Stimulated activated CD8-positive, alpha-beta memory T cell treated with anti-CD3 and anti-CD28 coated beads, Interleukin-2, amount 100 ng/mL, for 1 hour (primary cell): ENCODE measurements at places on chromosomes 3 and 15.

DNA sequence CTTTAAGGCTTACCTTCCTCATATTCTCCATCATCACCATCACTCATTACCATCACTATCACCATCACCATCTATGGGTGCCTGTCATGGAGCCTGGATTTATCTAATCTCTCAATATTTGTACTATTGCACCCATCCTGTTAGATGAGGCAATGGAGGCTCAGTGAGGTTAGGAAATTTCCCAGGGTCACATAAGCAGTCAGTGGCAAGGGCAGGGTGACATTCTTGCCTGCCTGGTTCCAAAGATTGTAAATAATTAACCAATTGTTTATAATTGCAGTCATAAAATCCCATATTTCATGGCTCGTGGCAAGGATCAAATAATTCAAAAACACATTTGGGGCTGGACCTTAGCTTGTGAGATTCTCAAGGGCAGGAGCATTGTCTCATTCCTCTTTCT is 55.2 kb downstream of the MGLL start:
- no peak for DNase-seq

DNA sequence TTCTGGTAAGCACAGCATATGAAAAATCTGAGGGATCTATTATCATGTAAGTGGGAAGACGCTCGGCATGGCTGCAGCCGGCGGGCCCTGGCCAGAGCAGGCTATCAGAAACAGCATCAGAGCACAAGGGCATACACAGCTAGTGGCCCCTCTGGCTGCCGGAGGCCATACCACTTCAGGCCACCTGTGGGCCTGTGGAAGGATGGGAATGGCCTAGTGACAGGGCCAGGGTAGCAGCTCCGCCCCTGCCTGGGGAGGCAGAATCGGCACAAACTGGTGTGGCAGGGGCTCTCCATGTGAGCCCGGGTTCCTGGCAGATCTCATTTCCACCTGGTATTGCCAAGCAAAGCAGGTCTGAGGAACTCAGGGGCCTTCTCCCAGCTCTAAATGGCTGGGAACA is 46.4 kb downstream of the SH3BP5 start:
- DNase-seq, result no peak

DNA sequence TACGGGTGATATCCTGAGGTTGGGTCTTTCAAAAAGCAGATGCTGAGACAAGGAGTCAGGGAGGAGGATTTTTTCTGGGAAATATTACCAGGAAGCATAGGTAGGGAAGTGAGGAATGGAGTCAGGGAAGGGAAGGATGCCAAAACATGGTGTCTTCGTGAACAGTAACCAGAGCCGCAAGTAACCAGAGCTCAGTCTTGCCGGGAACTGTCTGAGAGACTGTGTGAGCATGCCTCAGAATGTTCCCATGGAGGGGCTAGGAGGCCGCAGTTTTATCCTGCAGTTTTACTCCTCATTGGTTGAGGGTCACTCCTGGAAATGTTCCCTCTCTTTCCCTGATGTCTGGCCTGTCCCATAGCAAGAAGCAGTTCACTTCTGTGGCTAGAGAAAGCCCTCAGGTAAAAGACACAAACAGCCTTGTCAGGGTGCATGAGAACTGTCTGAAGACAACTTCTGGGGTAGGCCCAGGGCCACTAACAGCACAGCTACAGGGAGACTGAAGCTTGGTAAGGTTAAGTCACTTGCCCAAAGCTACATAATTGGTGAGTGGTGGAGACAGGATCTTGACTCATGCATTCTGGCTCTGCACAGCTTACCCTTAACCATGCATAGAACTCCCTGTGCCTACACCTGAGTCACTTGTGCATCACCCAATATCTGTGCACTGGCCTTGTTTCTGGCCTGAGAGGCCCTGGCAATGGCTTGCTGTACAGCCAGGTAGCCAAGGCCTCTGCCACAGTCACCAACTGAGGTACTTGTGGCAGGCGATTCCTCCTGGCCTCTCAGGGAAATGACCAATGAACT is 76.3 kb upstream of the FRMD4B start:
- DNase-seq, result no peak

DNA sequence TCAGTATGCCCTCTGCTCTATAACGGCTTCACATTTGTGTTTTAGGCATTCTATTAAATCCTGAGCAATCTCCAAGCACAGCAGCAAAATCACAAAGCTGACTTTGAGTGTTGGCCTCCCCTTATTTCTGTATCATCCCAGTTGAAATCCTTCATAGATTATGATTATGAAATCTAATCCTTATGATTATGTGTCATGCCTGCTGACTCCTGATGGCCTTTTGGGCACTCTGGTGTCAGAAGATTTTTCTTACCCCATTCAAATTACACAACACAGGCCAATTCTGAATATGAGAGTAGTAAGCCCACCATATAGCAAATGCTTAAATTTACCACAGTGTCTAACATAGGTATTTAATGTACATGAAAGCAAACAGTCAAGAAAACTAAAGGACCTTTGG is 34.3 kb downstream of the CDV3 start:
- DNase-seq, result no peak

GRCh38 chr3:125349055-125349454 is 26.1 kb downstream of the ZNF148 start:
- DNase-seq, result no peak

DNA sequence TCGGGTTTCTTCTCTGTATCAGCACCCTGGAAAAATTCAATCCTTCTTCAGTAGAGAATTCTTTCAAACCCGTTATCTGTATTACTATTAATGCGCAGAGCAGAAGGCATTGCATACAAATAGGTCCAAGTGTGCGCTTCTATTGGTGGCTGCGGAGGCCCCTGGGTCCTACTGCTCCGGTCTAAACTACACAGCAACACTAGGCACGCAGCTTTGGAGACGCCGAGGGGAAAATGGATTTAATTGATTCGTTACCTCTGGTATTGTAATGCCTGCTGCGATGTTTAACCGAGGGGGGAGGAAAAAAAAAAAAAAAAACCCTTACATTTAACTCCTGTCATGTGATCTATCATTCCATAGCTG is at the start of gene ROBO1:
Gene ROBO1 (minus strand): TSS at position 94 of the 363 bp plus-strand sequence.
- no peak for DNase-seq

DNA sequence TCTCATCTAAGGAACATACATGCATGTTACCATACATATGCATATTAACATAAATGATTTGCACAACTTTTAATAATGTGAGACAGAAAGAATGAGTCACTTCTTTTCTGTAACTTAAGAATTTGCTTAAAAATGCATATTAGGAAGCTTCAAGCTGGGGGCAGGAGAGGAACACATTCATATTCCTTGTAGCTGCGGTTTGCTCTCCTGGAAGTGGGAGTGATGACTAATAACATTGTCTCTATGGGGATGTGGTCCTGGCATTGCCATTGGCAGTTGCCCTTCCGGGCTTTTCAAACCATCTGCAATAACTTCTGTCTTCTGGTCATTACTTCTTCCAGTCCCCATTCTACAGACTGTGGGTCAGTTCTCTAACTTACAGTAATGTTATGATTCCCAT is 15.6 kb downstream of the CHST2 start:
- no peak for DNase-seq

- no peak for DNase-seq
Observed at GRCh38 chr15:41568350-41569017, 9.5 kb downstream of the TYRO3 start.

DNA sequence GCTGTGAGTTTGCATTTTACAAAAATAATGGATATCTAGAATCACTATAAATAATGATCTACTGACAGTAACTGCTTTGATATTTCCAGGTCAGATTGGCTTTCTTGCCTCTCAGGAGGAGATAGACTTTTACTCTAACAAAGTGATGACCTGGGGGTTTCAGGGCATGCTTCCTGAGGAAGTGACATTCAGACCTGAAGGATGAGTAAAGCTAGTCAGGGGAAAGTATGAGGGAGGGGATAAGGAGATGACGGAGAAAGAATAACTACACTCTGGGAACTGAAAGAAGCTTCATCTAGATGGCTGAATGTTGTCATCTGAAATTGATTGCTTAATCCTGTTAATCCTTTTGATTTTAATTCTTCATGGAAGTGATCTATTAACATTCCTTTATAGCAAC is 32.2 kb downstream of the ARMC8 start:
- DNase-seq, result no peak

GRCh38 chr15:71434774-71435173 is 319.5 kb downstream of the THSD4 start:
- DNase-seq, result no peak

DNA sequence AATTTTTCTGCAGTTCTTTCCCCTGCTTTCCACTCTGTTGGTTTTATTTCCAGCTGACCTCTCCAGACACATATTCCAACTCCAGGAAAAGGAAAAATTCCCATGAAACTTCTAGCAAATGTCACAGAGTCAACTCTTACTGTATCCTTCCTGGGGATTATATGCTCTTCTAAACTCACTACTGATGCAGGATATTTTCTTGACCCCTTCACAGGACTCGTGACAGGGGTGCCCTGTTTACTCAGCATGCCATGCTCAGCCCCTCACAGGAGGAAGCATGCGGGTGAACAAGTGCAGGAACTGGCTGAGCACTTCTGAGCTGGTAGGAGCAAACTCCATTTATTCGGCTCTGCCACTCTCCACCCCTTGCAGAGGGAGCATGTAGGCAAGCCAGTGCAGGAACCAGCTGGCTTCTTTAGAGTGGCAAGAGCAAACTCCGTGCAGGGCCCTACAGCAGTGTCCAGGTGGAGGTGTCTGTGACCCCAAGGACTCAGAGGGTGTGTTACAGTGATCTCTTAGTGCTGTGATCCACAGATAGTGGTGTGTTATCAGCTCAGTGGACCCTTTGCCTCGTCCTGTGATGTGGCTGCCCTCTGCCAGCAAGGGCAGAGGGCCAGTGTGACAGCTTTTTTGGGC is 413.6 kb upstream of the GRM7 start:
- no peak for DNase-seq

GRCh38 chr3:3107858-3108257 is 2.3 kb downstream of the IL5RA start:
- DNase-seq, result no peak

DNA sequence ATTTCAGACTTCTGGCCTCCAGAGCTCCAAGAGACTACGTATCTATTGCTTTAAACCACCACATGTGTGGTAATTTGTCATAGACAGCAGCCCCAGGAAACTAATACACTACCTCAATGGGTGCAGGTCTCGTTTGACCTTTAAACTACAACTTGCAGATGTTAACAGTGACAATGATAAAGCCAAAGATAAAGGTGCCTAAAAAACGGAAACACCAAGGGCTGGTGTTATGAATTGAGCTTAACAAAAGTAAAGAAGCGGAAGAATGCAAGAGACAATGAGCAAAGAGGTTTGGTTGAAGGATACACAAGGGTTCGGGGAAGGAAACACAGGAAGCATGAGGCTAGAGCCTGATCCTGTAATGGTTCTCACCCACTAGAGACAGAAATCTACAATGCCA is 50.8 kb downstream of the RFTN1 start:
- no peak for DNase-seq

DNA sequence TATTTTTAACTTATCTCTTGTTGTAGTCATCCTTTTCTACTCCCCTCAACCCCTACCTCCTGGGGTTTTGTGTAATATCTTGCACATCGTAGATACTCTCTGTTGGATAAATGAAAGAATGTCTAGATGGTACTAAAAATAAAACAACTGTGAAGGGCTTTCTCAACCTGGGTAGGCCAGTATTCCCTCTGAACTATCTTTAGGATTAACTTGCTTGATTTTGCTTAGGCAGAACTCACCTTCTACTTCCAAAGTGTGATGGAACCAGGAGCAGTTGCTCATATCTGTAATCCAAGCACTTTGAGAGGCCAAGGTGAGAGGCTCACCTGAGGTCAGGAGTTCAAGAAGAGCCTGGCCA is 32.8 kb upstream of the TIPARP start:
- no peak for DNase-seq

DNA sequence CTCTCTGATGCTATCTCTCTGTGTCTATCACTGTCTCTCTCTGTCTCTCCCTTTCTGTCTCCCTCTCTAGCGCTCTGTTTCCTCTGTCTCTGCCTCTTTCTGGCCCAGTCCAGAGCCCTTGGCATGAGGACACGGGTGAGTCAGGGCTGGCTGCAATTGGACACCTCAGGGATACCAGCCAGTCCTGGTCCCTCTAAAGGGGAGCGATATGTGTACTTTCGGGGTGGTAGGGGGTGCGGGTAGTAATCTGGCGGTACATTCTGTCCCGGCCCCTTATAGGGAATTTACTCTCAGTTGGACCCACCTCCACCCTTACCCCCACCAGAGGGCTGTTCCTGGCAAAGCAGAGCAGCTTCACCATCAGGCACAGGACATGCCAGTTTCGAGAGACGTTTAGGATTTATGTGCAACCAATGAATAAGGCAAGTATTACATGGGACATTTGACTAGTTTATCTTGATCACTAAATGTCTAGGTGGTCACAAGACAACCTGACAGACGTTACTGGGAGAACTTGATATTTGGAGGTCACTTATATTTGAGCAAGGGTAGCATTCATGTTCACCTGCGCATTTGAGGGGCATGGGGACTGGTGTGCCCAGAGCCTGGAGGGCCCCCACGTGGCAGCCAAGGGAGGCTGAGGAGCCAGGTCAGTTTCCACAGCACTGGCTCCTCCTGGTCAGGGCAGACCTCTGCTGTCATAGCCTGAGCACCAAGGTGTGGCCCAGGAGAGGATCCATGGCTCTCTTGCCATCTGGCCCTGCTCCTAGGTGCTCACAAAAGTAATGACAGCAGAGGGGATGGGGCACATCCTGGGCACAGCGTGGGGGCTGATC is 256.1 kb downstream of the PLCL2 start:
- no peak for DNase-seq

DNA sequence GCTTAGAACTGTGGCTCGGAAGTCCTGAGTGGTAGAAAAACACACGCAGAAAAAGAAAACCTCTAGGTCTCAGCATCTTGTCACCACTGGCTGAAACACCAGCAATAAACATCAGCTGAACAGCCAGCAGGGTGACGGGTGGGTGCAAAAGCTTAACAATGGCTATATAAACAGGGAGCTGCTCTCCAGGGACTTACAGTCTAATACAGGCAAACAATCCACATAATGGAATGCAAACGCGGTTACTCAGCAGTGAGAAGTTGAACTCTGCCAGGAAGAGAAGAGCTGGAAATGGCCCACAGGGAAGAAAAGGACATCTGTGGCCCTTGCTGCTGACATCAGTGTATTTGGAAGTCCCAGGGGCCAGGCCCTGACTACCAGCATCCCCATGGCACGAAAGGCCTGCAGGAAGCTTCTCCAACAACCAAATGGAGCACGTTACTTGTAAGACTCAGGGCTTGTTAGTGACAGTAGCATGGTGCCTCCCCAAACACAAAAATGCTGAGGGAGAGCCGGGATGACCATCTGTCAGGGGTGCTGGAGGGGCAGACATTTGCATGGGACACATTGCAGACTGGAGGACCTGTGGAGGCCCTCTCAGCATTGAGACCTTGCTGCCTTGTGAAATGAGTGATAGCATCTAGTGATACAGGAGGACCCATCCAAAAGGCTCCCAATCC is 3.0 kb downstream of the HEG1 start:
- no peak for DNase-seq

DNA sequence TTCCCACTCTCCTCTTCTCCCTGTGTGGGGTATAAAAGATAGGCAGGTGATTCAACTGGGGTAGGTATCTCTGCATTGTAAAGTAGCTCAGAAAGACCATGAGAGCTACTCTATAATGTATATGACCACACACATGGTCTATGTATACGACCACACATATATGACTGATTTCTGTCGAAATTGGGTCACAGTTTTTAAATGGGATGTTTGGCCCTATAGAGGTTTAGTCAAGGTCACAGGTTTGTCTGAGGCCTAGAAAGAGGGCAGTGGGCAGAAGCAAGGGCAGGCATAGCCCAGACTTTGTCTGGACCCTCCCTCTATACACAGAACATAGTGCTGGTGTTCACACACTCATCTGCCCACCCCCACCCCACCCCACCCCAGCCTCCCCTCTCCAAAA is 4.4 kb downstream of the LAMP3 start:
- no peak for DNase-seq

GRCh38 chr3:119176778-119177177 is 3.4 kb downstream of the UPK1B start:
- DNase-seq, result no peak

GRCh38 chr15:88512078-88512477 is 34.4 kb downstream of the DET1 start:
- DNase-seq, result no peak
